ENCODE measurements at places on chromosomes 5 and 9.
A peak's percentile ranks its signal among the peaks of the same experiment; 100 is the strongest.

DNA sequence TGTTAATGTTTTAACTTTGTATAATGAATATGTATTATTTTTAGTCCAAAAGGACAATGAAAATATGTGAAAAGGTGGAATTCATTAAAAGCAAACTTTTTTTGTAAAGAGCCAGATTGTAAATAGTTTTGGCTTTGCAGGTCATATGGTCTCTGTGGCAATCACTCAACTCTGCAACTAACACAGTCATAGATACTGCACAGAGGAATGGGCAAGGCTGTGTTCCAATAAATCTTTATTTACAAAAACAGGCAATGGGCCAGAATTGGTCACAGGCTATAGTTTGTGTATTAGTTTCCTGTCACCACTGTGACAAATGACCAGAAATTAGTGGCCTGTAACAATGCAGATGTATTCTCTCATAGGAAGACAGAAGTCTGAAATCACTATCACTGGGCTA lies 125.4 kb upstream of the PTCH1 start:
- DNase-seq, result no peak

DNA sequence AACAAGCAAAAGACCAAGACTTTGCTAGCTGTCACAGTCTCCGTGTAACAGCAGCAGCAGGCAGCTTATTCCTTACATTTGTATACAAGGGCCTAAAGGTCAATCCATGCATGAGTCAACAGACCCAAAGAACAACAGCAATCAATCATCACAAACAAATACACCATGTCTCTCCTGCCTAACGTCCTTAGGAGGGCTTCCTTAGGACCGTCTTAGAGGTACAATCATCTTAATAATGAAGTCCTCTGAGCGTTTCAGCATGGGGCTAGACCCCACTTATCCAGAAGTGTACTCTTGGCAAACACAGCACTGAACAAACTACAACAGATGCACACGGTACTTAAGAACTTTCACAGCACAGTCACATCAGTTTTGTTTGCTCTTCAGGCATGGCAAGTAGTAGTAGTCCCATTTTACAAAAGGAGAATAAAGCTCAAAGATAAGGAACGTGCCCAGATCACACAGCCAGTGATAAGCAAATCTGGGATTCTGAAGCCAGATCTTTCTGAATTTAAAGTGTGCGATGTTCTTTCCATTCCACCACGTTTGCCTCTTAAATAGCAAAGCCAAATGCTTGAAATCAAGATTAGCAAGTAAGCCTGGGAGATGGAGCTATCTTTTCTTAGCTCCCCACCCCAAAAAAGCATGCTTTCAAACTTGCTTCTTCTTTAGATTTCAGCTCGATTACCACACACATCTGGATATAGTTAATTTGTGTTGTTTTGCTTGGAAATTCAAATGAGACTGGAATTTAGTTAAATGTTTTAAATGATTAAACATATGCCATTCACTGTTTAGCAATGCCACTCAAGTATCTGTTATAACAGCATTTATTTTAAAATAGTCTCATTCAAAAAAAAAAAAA lies 24.2 kb downstream of the PSMB7 start:
- DNase-seq, result peak; percentile 59

- no peak for DNase-seq
Observed at GRCh38 chr5:143896516-143896915, 84.6 kb downstream of the HMHB1 start.

GRCh38 chr9:95721061-95721531 lies 154.4 kb upstream of the ERCC6L2 start:
- DNase-seq, result peak; percentile 31

DNA sequence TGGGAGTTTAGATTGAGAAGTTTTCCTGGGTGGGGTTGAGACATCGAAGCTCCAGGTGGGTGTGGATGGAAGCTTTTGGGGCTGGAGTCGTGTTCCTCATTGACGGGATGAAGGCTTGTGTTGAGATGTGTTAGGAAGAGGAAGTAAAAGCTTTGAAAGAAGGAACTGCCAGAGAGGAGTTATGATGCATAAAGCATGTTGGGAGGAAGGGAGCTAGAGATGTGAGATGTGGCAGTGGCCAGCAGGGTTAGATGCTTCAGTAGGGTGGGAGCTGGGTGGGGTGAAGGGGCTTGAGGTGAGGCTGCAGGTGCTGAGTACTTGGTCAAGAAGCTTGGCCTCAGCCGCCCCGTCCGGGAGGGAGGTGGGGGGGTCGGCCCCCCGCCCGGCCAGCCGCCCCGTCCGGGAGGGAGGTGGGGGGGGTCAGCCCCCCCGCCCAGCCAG lies 56.7 kb downstream of the HSPA4 start:
- DNase-seq, result no peak

- DNase-seq, result no peak
Observed at GRCh38 chr9:116405321-116405720, 251.7 kb downstream of the PAPPA start.

GRCh38 chr5:101942321-101942882 lies 353.7 kb downstream of the SLCO4C1 start:
- no peak for DNase-seq

DNA sequence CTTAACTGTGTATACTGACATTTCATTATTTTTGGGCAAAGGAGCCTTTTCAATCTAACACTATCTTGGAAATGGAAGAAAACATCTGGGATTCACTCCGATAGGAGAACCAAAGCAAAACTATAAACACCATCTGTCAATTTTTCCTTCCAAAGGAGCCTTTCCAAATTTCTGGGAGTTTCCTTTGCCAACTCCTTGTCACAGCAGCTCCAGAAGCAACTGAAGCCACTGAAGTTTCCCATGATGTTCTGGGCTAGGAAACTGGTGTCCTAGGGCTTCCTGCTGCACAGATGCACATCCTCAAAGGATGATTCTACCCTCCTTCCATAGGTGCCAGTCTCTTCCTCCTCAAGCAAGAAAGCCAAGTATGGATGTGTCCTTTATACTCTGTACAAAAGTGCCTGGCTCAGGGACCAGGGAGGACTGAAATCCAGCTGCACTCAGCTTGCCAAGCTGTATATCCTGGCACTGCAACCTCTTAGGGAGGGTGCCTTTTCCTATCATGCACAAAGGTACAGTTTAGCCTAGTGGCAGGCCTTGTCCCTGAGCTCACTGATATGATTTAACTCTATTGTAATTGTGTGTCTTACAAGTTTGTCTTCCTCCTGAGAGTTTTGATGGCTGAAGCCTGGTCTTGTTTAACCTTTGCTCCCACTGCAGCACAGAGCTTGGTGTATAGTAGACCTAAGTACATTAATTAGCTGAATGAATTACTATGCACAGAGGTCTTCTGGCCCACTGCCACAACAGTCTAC lies 8.4 kb upstream of the UBAP1 start:
- no peak for DNase-seq

GRCh38 chr9:28892538-28892937 lies 1319.3 kb upstream of the C9orf72 start:
- DNase-seq, result no peak

DNA sequence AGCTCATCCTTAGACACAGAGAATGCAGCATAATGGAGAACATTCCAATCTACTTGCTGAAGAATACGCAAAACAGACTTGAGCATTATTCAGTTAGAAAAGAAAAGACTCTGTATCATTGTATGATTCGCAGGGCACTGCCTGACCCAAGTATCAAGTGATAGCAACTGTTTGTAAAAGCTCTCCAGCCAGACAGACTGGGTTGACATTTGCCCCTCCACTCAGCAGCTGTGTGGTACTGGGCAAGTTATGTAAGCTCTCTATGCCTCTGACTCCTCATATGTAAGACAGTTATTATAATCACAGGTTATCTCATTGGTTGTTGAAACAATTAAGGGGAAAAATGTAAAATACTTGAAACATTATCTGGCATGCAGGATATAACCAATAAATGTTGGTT lies 505.0 kb downstream of the ELAVL2 start:
- DNase-seq, result no peak

- no peak for DNase-seq
Observed at GRCh38 chr5:1037123-1037670, 28.6 kb downstream of the NKD2 start.

DNA sequence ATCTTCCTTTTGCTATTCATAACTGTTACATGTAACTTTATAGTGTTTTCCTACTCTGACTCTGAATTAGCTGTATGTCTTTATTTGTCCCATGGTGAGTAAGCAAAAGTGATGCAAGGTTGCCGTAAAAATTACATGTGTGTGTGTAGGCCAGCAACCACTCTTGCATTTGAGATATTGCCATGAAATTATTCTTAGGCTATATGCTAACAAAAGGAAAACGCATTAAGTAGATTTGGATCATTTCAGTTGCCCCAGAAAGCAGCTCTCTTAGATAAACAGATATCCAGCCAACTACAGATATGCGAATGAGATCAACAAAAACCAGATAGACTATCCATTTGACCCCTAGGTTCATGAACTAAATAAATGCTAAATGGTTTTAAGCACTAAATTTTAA lies 73.6 kb downstream of the CYLC2 start:
- DNase-seq, result no peak

GRCh38 chr5:72005671-72006070 lies 101.6 kb upstream of the MAP1B start:
- DNase-seq, result no peak

DNA sequence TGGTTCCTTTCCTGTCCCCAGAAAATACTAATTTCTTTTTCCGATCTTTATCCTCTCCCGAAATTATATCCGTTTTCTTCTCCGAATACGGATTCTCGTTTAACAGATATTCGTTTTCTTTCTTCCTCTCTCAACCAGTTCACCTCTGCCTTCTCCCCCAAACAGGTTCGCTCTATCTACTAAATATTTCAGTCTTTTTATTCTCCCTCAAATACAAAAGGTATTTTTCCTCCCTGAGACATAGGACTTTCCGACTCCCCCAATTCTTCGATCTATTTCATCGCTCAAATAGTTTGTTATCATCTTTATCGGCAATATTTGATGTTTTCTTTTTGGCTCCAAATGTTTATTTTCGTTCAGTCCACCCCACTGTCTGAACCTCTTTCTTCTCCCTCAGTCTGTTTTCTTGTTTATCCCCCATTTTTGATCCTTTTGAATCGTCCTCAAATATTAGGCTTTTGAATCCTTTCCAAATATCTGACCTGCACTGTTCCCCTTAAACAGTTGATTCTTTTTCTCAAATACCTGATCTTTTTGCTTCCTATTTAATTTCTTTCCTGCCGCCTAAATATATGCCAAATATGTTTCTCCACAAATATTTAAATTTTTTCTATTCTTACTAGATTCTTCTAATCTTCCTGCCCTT lies 4.4 kb downstream of the PITX1 start:
- no peak for DNase-seq

All from stomach (tissue), 19 donors.